ENCODE measurements at places on chromosomes 2 and 18.
A peak's percentile ranks its signal among the peaks of the same experiment; 100 is the strongest.

DNA sequence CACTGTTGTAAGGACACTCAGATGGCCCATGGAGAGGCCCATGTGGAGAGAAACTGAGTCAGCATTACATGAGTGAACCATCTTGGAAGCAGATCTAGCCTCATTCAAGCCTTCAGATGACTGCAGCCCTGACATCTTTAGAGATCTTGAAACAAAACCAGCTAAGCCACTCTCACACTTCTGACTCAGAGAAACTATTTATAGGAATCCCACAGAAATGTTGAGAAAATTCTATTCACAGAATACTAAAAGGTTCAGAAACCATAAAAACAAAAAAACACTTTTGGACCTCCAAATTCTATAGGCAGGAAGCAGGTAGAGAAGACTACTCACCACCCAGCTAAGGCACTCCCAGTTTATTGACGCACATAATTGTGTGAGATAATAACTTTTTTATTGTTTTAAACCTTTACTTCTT, 8.7 kb downstream of the TMEM169 start:
- DNase-seq, result peak; percentile 26

DNA sequence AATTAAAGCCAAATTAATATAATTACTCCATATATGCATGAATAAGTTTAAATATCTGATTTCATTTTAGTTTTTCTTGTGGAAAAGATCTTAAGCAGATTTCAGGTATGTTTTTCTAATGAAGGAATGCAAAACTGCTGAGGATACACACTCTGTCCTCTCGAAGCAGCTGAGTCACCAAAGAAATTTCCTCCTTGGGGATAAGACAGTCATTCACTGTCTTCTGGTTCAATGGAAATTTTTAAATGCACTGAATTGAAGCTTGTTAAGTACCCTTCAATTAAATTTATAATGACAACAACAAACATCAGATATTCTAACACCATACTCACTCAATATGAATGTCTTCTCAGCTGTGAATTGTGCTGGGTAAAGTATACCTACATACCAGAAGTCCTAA, 101.5 kb upstream of the DNER start:
- DNase-seq, result no peak

DNA sequence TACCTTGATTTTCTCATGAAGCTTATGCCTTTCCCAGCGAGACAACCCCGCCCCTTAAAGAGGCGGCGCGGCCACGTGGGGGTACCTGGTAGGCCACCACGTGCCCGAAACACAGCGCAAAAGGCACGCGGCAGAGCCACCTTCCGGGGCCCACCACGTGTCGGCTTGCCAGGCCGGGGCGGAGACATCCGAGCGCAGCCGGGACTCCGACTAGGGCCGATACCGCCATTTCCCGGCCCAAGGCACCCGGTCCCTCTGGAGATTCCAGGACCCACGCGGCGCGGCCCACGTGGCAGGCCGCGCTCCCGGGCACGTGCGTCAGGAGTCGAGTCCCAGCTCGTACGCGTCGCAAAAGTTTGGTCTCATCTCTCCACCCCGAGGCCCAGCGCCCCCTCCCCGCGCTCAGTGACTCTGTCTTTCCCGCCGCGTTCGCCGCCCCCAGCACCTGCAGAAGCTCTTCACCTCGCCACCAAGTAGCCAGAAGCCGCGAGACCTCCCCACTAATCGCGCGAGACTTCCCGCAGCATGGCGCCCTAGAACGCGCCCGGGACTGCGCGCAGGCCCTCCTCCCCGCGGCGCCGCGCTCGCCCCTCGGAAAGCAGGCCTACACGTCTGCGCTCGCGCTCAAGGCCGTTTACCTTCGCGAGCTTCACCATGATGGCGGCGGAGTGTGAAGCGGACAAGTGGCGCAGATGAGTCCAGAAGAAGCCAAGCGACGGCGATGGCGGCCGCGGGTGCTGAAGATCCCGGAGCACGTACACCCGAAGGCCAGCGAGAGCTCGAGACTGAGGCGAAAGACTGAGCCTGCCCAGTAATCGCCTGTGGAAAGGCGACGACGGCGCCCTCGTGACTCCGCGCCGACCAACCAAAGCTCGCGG, at the start of gene NCL:
Gene NCL, minus strand, starts transcription at position 787 of the 878 bp plus-strand sequence. Its CDS starts 131 bp downstream, at position 656.
- DNase-seq, result peak; percentile 88

DNA sequence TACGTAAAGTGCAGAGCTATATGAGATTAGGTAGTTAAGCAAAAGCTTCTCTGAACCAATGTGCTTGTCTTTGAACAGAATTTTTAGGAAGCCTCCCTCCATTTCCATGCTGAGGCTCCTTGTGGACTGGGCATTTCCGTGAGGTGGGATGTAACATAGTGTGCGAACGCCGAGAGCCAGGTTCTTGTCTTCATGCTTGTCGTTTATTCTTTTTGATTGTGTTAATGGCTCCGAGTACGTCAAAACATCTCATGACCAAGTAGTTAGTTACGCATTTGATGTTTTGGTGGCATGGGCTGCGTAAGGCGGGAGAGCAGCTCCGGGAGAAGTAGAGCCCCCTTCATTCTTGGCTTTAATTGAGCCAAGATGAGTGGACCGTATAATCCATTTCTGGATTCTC, 32.9 kb downstream of the DGKD start:
- no peak for DNase-seq

DNA sequence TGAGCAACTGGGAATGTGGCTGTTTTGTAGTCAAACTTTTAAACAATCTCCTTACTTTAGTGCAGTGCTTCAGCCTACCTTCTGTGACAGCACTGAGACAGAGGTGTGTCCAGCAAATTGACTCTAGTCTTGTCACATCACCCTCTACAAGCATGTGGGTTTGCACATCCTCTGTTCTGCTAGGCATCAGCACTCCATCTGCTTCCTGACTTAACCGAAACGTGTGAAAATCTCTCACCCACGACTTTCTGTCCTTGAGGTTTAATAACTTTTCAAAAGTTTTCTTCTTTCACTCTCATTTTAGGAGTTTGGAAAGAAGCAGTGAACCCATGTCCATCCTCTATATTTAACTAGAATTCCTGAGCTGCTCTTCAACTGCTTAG, 42.6 kb downstream of the TTR start:
- peak; percentile 38 for DNase-seq

- no peak for DNase-seq
Observed at GRCh38 chr2:7117076-7117475, 199.9 kb downstream of the RNF144A start.

- DNase-seq, result peak; percentile 95
Observed at GRCh38 chr2:20365249-20365817, 14.7 kb upstream of the PUM2 start.

DNA sequence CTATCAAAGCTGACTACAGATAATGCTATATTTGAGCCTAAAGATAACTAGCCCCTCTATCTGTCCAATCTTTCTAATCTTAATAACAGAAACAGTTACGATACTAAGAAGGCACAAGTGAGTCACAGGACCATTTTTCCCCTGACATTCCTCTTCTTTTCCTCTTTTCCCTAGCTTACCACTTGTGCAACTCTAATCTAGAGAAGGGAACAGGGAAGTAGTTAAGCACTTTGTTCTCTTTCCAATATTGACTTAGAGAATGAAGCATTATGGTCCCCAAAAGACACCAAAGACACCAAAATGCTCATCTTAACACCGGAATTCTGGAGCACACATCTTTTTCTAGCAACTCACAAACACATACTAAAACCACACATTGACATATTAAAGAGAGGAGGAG, 1.8 kb downstream of the PDE11A start:
- DNase-seq, result no peak

DNA sequence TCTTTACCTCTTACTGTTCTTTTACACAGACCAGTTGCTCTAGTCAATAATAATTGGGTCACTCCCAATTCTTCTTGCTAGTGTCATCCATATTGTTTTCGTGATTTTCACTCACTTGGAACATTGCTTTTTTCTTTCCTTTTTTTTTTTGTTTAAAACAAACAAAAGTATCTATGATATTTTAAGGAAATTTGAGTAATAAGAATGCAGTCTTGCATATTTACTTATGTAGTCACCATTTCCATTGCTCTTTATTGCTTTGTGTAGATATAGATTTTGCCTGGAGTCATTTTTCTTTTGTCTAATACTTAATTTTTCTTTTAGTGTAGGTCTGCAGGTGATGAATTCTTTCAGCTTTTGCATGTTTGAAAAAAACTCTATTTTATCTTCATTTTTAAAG, 71.9 kb downstream of the WDR7 start:
- DNase-seq, result no peak

- no peak for DNase-seq
Observed at GRCh38 chr18:61362511-61362910, 29.3 kb downstream of the CDH20 start.

DNA sequence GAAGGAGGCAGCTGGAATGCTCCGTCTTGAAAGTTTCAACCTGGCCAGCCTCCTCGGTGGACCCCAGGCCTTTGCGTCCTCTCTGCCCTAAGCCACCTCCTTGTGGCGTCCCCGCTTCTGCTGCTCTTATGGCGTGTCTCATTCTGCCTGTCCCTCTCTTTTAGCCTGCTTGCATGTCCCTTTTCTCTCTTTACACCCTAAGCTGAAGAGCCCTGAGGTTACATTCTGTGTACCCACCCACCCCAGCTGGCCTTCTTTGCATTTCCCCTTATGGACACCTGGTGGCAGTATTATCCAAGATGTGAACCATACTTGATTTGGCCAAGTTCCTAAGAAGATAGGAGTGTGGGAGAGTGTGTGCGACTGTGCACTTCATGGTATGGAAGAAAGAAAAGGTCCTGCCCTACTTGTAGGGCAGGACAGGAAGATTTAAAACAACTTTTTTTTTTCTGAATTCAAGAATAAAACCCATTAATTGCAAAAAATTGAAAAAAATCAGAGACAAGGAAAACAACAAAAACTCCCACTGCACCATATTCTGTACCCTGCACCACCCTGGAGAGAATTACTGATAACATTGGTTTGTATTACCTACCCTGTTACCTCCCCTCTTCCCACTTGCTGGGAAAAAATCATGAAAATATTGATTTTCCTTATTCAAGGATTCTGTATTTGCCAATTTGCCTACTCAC, 77.4 kb downstream of the DYSF start:
- DNase-seq, result peak; percentile 32

- DNase-seq, result no peak
Observed at GRCh38 chr2:16160281-16161084, 220.1 kb downstream of the MYCN start.

DNA sequence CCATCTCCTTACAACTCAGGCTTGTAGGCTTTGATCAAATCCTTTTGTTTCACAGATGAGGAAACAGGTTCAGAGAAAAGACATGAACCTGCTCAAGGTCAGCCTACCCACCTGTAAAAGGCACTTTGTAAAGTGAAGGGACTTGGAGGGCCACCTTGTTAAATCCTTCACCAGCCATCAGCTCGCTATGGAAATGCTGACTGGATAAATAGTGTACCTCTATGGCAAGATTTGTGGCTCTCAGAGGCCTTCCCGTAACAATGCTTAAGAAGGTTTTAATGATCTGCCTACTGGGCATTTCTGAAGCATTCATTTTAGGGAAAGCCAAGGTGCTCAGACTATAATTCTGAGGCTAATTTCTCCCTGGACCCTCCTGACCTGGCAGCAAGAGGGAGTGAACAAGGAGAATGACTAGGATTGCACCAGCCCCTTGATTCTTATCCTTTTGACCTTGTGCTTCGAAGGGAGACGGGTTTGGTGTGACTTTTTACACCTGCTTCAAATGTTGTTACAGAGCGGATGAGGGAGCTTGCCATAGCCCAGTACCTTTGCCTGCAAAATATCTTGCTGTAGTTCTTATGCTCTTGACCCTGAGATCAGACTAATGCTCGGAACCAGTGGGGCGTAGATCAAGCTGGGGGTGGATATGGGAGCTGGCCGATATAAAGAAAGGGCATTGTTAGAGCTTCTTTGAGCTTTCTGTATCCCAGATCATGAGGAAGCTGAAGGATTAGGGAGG, 90.9 kb upstream of the CXCR4 start:
- DNase-seq, result no peak

DNA sequence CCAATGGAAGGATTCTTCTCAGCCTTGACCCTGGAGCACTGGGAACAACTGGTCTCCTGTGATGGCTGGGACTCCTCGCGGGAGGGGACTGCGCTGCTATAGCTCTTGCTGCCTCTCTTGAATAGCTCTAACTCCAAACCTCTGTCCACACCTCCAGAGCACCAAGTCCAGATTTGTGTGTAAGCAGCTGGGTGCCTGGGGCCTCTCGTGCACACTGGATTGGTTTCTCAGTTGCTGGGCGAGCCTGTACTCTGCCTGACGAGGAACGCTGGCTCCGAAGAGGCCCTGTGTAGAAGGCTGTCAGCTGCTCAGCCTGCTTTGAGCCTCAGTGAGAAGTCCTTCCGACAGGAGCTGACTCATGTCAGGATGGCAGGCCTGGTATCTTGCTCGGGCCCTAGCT, 28.8 kb downstream of the LIPG start:
- no peak for DNase-seq

DNA sequence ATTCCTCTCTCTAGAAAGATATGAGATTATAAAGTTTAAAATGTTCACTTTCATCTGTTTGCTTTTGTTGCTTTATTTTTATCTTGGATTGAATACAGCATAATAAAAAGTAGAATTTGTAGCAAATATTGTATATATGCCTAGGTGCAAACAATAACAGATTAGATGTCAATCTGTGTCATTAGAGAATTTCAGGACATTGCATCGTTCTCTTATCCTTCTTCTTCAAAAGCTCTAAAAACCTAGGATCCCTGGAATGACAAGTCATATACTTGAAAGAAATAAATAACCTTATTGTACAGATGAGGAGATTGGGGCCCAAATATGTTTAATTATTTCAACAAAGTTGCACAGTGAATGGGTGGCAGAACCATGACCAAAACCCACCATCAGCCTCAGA, 102.8 kb upstream of the BZW1 start:
- DNase-seq, result no peak

DNA sequence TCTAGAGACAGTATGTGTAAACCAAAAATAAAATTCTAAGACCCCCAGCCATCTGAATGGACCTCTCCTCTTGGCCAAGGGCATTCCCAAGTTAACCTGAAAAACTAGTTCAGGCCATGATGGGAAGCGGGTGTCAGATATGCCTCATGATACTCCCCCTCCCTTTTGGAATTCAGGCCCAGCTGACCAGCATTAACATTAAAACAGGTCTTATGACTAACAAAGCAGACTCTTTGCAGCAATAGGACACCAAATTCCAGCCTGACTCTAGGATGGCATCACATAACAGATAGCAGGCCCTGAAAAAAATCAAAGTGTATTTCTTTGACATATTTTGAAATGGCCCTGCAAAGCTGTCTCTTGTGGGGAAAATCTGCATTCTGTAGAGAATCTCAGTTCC, 73.3 kb upstream of the L3MBTL4 start:
- no peak for DNase-seq

- DNase-seq, result no peak
Observed at GRCh38 chr2:104836265-104836664, 17.6 kb upstream of the POU3F3 start.

DNA sequence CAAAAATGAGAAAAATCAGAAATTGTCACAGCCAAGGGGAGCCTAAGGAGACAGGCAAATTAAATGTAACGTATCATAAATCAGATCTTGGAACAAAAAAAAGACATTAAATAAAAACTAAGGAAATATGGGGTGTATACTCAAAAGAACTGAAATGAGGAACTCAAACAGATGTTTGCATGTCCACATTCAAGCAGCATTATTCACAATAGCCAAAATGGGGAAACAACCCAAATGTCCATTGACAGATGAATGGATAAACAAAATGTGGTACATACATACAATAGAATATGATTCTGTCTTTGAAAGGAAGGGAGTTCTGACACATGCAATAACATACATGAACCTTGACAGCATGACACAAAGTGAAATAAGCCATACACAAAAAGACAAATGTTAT, 155.8 kb upstream of the KLF7 start:
- no peak for DNase-seq

Measured in activated CD4-positive, alpha-beta T cell treated with anti-CD3 and anti-CD28 coated beads, Interleukin-2, amount 50 U/mL, for 16 hours (primary cell).